Left colon (tissue), 2 donors: ENCODE measurements at places on chromosomes 5 and 9. TPM values are rescaled to one million over a fixed set of nuclear protein-coding genes. Genes with fewer than 3 reads are reported as not detected.

Gene SH3RF2
- 54.9 TPM for total RNA-seq

GRCh38 chr5:43369651-43370050 is 42.5 kb downstream of the CCL28 start:
- no peak for DNase-seq

- no peak for DNase-seq
These were observed 303.4 kb downstream of the ADGRV1 start for GRCh38 chr5:90861843-90862586.

DNA sequence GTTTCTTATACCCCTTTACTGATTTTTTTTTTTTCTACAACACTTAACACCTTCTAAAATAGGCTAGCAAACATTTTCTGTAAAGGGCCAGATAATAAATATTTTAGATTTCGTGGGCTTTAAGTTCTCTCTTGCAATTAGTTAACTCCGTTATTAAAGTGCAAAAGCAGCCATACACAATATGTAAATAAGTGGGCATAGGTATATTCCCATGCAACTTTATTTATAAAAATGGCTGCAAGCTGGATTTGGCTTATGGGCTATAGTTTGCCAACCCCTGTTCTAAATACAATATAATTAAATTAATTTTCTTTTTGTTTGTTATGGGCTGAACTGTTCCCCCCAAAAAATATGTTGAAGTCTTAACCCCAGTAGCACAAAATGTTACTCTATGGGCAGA is 10.8 kb downstream of the IL6ST start:
- DNase-seq, result no peak

DNA sequence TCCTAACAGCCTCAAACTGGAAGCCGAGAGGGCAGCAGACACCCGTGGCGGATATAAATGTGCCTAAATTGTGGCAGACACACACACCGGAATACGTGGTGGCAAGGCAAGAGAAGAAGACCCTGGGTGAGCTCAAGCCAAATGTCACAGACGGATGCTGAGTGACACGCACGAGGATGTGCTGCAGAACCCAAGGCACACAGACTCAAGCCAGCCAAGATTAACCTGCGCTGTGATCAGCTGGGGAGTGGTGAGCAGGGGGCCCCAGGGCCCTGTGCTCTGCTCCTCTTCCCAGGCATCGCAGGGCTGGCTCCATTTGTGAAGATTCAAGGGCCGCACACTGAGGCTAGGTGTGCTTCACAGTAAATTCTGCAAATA is 16.4 kb downstream of the SEMA4D start:
- DNase-seq, result no peak

GRCh38 chr5:32581010-32581785 is 4.2 kb upstream of the SUB1 start:
- no peak for DNase-seq
